ENCODE measurements at places on chromosomes 12 and 14. TPM values are rescaled to one million over a fixed set of nuclear protein-coding genes. Genes with fewer than 3 reads are reported as not detected.

- DNase-seq: no peak
These were observed 166.1 kb upstream of the SYT10 start for GRCh38 chr12:33605757-33606156.

- no peak for DNase-seq
These were observed 27.9 kb downstream of the FAR2 start for GRCh38 chr12:29176941-29177340.

- no peak for DNase-seq
These were observed 24.1 kb upstream of the PLEKHG3 start for GRCh38 chr14:64680013-64680713.

- no peak for DNase-seq
These were observed 94.1 kb downstream of the NINJ2 start for GRCh38 chr12:569091-569676.

GRCh38 chr12:78684419-78684818 is 180.2 kb upstream of the SYT1 start:
- no peak for DNase-seq

DNA sequence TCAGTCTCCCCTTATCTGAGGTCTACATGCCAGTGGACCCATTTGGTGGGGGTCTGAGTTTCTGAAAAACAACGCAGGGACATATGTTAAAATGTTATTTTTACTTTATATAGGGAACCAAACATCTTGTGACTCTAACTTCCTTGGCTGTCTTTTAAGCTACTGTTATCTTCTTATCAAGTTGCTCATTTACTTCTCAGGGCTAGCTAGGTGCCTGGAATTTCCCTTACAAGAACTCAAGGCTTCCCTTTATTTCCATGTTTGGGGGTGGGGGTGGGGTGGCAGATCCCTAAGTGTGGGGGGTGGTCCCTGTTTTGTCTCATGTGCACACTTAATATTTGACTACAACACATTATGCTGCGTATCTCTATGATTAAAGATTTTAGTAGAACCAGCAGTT is 31.6 kb downstream of the PPP1R36 start:
- DNase-seq: no peak

GRCh38 chr12:33609910-33610309 is 170.3 kb upstream of the SYT10 start:
- no peak for DNase-seq

GRCh38 chr14:100422556-100423316 is 99.6 kb downstream of the SLC25A47 start:
- DNase-seq: no peak

GRCh38 chr14:23660290-23661226 is 24.4 kb downstream of the DHRS2 start:
- DNase-seq: no peak

DNA sequence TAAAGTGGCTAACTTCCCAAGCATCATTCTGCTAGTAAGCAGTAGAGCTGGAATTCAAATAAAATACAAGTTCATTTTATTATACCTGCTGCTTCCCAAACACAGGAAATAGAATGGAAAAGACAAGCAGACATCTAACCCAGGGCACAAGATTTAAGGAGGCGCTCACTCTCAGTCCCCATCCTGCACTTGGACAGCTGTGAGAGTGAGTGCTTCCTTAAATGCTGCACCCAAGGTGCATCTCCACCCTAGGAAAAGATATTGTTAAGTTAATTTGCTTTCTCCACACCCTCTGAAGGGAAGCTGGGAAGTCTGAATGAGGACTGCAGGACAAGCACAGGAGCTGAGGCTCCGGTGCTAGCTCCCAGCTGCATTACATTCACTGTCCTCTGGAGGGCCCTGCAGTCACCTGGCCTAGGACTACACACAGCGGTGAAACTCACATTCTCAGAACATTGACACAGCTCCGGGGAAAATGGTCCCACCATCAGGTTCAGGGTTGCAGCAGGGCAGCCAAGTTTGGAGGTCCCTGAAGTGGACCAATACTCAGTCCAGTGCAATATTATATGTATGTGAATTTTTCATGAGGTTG is 14.2 kb downstream of the HEBP1 start:
- DNase-seq: no peak

- DNase-seq: no peak
These were observed 70.5 kb downstream of the BCL11B start for GRCh38 chr14:99201351-99202073.

DNA sequence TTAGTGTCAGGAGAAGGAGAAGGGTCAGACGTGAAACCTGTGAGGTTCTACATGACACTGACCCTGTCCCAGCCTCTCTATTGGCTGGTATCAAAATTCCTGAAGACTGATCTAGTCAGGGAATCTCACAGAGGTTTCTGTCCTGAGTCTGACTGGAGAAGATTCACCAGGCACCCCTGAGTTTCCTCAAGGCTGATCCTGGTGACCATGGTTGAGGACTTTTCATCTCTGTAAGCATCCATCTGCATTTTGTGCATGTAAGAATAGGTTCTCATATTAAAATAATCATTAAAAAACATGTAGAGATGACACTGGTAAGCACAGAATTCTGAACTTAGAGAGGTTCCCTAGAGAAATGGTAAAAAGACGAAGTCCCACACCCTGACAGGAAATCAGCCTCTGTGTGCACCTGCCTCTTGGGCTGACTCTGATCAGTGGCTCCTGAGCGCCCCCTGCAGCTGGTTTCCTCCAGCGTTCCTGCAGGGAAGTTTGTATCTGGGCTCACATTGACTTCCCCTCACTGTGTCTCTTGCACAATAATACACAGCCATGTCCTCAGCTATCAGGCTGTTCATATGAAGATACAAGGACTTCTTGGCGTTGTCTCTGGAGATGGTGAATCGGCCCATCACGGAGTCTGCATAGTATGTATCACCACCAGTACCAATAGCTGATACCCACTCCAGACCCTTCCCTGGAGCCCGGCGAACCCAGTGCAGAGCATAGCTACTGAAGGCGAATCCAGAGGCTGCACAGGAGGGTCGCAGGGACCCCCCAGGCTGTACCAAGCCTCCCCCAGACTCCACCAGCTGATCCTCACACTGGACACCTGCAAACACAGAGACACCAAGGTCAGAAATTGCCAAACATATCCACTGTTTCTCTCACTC is 991.9 kb downstream of the TMEM121 start:
- DNase-seq: no peak

DNM1L gene
- 58.7 TPM for total RNA-seq

MYH6 gene
- not detected for total RNA-seq

MDP1 gene
- 11.2 TPM for total RNA-seq

RPGRIP1 gene
- not detected for total RNA-seq

SRRM4 gene
- not detected for total RNA-seq

COL2A1 gene
- total RNA-seq: not detected

RNASE11 gene
- not detected for total RNA-seq

BIN2 gene
- not detected for total RNA-seq

FAM222A gene
- total RNA-seq: 1.0 TPM
